ENCODE measurements at places on chromosomes 5 and 9.

GRCh38 chr9:126151686-126152134 is 174.9 kb upstream of the MVB12B start:
- peak; percentile 24 for DNase-seq

DNA sequence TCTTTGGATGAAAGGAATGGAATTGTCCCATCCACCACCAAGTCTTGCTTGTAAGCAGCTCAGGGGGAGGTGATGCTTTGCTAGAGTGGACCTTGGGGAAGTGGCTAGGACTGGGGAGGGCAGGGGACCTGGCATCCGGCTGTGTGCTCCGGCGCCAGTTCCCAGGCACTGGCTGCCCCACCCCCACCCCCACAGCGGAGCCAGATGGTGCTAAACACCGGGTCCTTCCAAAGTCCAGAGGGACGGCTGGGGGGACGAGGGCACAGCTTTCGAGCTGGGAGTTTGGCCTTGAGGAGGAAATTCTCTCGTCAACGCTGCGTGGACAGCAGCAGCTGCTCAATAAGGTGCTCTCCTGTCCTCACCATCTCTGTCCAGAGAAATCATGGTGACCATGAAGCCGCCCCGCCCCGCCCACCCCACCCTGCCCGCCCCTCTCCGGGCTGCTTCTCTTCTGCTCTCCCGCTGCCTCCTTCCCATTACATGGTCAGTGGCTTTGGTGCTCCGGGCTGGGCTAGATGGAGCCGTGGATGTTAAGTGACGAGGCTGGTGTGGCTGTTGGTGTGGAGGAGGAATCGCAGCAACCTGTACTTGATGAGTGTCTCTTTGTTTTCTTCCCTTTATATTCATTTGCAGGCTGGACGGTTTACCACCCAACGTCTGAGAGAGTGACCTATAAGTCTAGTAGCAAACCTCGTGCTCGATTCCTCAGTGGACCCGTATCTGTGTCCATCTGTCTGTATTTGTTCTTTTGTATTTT is 115.7 kb downstream of the WNK2 start:
- DNase-seq, result peak; percentile 17

GRCh38 chr9:95979446-95979845 is 104.0 kb downstream of the ERCC6L2 start:
- no peak for DNase-seq

- no peak for DNase-seq
These were observed 63.9 kb downstream of the ADAMTS12 start for GRCh38 chr5:33827885-33828284.

GRCh38 chr5:1707467-1707866 is 92.2 kb downstream of the MRPL36 start:
- no peak for DNase-seq

Measured in D341Med (cell line).